ENCODE measurements at places on chromosomes 4 and X. TPM values are rescaled to one million over a fixed set of nuclear protein-coding genes. Genes with fewer than 3 reads are reported as not detected.
A peak's percentile ranks its signal among the peaks of the same experiment; 100 is the strongest.

- H3K27ac ChIP-seq = no peak overlapping the region
- no peak for DNase-seq
- H3K4me1 ChIP-seq = no peaks in the 10 kb centered on the region
- H3K27me3 ChIP-seq = no peaks in the 10 kb centered on the region
- no peaks in the 10 kb centered on the region for H3K36me3 ChIP-seq
- H3K4me3 ChIP-seq = no peak overlapping the region
Measured at GRCh38 chr4:118175506-118175905, 141.2 kb downstream of the NDST3 start.

DNA sequence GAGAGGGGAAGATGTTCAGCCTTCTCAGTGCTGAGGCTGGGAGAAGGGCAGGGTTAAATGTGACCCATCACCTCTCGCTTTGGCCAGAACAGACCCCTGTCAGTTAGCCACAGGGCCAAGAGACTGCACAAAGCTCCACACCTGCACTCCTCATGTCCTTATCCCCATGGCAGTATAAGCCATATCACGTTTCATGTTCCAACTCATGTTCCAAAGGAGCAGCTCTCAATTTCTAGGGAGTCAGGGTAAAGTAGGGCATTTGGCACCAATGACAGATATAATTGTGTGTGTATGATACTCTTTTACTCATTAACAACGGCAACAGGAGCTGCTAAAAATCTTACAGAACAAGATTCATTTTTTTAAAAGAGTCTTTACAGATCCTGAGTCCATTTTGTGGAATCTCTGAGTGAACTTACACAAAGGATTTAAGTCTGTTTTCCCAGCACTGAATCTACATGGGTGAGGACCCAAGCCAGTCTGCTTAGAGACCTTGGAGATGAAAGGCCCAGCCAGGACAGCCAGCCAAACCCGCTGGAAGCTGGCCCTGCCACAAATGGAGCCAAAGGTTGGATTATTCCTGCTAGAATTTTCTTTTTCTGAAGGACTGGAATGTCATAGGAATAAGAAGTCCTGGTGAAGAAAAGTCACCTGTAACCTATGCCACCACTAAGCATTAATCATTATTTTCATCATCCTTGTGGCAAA is 129.1 kb upstream of the SMAD1 start:
- no peak overlapping the region for H3K27ac ChIP-seq
- no peak overlapping the region for H3K4me3 ChIP-seq
- no peaks in the 10 kb centered on the region for H3K4me1 ChIP-seq
- DNase-seq = no peak
- no peaks in the 10 kb centered on the region for H3K36me3 ChIP-seq

GRCh38 chrX:39840133-39840532 is 257.6 kb downstream of the BCOR start:
- H3K4me1 ChIP-seq = no peaks in the 10 kb centered on the region
- no peaks in the 10 kb centered on the region for H3K36me3 ChIP-seq
- DNase-seq = no peak
- no peak overlapping the region for H3K27ac ChIP-seq

GRCh38 chr4:167383291-167383690 is 149.0 kb upstream of the SPOCK3 start:
- no peaks in the 10 kb centered on the region for H3K27me3 ChIP-seq
- no peak for DNase-seq
- H3K27ac ChIP-seq = no peak overlapping the region
- H3K4me3 ChIP-seq = no peak overlapping the region
- H3K4me1 ChIP-seq = no peaks in the 10 kb centered on the region
- no peaks in the 10 kb centered on the region for H3K36me3 ChIP-seq

DNA sequence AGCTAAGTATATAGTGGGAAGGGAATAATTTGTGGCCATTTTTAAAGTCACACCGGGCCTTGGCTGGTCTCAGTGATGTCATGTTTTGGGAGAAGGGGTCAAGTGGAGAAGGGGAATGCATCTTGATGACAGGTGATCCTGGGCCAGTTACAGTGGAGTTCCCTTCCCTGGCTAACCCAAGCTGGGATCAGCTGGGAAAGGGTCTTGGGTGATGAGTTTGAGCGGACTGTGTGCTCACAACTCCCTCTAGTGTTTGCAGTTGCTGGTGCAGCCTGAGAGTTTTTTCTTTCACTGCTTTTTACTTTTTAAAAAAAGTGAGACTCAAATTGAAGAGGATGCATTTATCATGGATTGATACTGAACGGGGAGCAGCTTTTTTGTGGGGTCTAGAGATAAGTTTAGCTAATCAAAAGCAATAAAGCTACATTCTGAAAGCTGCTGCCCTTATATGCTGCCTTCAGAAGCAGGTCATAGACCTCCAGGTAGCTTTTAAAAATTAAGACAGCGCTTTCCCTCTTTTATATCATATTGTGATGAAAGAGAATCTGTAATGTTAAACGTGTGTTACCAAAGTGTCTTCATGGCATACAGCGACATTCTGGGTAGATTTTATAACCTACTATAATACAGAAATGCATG is 164.7 kb downstream of the DCLK2 start:
- peak; percentile 15 for DNase-seq
- H3K4me1 ChIP-seq = no peaks in the 10 kb centered on the region
- H3K36me3 ChIP-seq = no peaks in the 10 kb centered on the region
- H3K27ac ChIP-seq = no peak overlapping the region

DNA sequence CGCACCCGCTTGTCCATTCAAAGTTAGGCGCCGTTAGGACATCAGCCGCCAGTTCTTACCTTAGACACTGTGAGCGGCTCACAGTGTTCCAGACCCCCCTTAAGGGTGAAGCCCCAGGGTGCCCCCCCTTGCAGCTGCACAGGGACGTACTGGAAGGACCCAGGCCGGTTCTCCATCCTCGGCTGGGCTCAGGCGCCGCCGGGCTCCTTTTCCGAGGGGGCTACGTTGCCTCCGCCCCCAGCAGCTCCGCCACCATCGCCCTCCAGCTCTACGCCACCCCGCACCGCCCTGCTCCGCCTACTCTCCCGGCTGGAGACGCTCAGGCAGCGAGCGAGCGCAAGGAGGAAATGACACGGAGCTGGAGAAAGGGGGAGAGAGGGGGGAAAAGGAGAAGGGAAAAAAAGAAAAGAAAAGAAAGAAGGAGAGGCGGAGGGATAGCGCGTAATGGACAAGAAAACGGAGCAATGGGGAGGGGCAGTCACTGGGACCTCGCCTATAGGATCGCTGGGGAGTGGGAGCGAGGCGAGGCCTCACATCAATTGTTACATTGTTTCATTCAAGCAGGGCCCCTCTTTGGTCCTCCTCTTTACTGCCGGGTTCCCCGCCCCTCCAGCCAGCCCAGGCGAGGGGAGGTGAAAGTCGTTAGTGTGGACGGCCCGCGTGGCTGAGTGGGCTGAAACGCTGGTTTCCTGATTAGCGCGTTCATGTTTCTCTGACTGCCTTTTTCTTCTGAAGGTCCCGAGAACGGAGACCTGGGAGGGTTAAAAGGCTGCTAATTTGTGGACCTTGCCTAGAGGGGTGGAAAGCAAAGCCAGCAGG is at the start of gene SHROOM4:
TSS of gene SHROOM4 (minus strand) at position 352 of the 819 bp plus-strand sequence. CDS start at position 176, 176 bp downstream.
- peak within 1 kb of the TSS; percentile 42 for H3K4me3 ChIP-seq
- no peak within 1 kb of the TSS for H3K27ac ChIP-seq
- H3K4me1 ChIP-seq = peaks cover 15% of the 10 kb centered on the region
- H3K36me3 ChIP-seq = no peaks in the 10 kb centered on the region
- DNase-seq = no peak

DNA sequence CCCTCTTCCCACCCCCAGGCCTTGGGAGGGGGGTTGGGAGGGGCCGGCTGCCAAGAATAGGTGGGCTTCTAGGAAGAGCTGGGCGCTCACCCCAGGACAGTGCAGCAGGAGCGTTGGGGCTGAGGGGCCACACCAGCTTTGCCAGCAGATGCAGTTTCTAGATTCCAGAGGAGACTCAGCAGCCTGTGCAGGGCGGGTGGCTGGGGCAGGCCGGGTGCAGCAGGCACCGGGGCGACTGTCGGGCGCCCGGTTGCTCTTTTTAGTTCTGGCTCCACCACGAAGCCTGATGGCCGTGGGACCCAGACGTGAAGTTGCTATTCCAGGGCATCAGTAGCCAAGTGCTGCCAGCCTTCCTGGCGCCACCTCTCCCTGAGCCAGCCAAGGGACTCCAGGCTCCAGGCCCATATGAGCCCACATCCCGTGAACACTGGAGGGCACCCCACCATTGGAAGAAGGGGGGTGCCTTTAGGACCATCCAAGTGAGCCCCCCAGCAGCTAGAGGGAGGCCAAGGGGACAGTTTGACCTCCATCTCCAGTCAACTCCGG is 5.8 kb downstream of the SSR4 start:
- H3K27ac ChIP-seq = no peak overlapping the region
- H3K4me1 ChIP-seq = peaks cover 10% of the 10 kb centered on the region
- no peak overlapping the region for H3K4me3 ChIP-seq
- H3K36me3 ChIP-seq = peaks cover 27% of the 10 kb centered on the region
- H3K27me3 ChIP-seq = no peaks in the 10 kb centered on the region

- H3K27ac ChIP-seq = no peak overlapping the region
- H3K4me1 ChIP-seq = no peaks in the 10 kb centered on the region
- H3K36me3 ChIP-seq = peaks cover 54% of the 10 kb centered on the region
- H3K4me3 ChIP-seq = no peak overlapping the region
- H3K27me3 ChIP-seq = no peaks in the 10 kb centered on the region
Measured at GRCh38 chrX:47169726-47170515, 23.7 kb upstream of the UBA1 start.

DNA sequence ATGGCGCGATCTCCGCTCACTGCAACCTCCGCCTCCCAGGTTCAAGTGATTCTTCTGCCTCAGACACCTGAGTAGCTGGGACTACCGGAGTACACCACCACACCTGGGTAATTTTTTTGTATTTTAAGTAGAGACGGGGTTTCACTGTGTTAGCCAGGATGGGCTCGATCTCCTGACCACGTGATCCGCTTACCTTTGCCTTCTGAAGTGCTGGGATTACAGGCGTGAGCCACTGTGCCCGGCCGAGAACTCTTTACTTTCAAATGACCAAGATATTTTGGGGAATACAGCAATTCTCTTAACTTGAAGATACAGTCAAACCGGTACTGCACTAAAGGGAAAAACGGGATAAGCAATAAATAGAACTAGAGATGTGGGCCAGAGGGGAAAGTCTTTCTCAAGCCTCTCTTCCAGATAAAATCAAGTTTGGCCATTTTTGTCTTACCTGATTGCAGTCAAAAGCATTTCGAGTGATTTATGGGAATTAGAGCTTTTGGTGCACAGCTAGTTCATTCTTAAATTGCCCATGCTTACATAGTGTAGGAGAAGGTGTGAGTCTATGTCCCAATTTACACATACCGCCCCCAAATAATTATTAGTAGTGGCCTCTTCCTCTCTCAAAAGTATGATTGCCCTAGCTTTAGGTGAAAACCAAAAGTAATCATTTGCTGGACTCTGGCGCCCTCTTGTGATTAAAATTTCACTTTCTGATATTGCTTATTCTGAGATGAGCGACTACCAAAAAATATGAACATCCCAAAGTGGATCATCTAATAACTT is 53.2 kb upstream of the ABCG2 start:
- no peaks in the 10 kb centered on the region for H3K4me1 ChIP-seq
- H3K27me3 ChIP-seq = no peaks in the 10 kb centered on the region
- H3K36me3 ChIP-seq = no peaks in the 10 kb centered on the region
- DNase-seq = peak; percentile 43

DNA sequence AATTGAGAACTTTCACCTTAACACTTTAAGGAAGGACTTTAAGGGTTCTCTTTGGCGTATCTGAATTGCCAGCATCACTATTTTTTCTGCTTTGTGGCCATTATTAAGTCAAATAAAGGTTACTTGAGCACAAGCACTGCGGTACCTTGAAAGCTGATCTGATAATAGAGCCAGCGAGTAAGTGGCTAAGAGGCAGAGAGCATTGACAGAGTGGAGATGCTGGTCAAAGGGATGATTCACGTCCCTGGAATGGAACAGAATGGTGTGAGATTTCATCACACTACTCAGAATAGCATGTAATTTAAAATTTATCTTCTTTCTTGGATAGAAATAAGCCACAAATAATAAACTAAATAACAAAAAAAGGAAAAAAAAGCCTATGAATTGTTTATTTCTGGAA is 57.1 kb upstream of the NPFFR2 start:
- no peak overlapping the region for H3K27ac ChIP-seq
- peaks cover 11% of the 10 kb centered on the region for H3K4me1 ChIP-seq
- no peak overlapping the region for H3K4me3 ChIP-seq
- no peaks in the 10 kb centered on the region for H3K36me3 ChIP-seq

ASB12 gene
- polyA plus RNA-seq = not detected

SLITRK4 gene
- 4.7 TPM for polyA plus RNA-seq

All from CD14-positive monocyte (primary cell).